ENCODE measurements at places on chromosomes 2 and 18.
A peak's percentile ranks its signal among the peaks of the same experiment; 100 is the strongest.

GRCh38 chr18:46283268-46283667 lies 179.1 kb downstream of the HAUS1 start:
- no peak for DNase-seq

- DNase-seq: no peak
Measured at GRCh38 chr2:8224347-8225190, 457.3 kb upstream of the ID2 start.

DNA sequence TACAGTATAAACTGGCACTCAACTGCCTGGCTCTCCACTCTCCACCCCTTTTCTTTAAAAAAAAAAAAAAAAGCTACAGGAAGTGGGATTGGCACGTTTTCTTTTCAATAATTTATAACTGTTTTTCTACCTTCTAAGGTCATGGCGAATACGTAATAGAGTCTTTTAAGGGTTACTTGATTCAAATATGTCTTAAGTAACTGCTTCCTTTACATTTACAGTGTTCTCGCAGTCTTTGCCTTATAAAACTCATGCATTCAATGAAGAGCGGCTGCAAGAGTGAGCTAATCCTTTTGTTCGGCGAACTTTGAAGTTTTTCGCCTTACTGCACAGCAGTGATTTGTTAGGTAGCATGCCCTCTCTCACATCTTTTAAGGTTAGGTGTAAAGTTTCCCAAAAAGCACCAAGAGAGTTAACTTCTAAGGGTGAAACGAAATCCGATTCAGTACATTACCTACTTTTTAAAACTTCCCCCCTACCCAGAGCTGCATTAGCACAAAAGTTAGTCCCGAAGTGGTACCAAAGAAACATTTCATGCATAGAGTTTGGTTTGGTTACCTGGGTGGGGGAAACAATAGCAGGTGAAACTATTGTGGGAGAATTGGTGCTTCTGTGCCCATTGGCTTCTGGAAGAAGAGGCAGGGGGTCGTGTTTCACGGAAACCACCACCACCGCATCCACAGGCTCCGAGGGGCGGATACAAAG lies 2.0 kb downstream of the KCTD1 start:
- no peak for DNase-seq

- no peak for DNase-seq
Measured at GRCh38 chr2:229489016-229489415, 217.9 kb upstream of the PID1 start.

DNA sequence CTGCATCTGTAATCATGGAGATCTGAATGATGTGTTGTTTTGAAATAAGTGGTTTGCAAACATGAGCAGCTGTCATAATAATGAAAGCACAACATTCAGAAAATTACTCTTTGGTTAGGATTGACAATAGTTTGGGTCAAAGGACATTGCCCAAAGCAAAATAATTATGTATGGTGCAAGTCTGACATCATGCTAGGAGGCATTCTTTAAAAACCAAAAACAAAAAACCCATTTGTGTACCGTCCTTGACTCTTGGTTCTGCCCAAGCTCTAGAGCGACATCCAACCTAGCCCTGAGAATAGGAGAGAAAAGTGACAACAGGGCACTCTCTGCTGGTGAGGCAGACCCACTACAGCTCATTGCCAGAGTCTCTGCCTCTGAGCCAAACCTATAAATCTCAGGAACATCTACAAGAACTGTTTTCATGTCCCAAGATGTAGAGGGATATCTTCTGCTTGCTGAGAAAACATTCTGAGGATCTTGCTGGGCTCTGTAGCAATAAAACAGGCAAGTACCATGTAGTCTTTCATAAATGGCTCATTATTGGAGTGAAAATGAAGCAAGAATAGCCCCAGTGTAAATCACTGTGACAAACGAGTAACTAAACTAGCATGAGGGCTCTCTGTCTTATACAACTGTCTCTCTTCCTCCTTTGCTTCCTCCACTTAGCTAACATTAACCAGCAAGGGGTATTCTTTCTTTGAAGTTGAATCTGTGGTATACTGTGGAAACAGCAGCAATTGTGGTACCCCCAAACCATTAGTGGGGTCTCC lies 266.8 kb upstream of the CXCR4 start:
- no peak for DNase-seq

GRCh38 chr2:12479065-12479601 lies 237.6 kb upstream of the TRIB2 start:
- no peak for DNase-seq

GRCh38 chr2:127641846-127642507 lies 4.0 kb upstream of the GPR17 start:
- DNase-seq: peak; percentile 61

DNA sequence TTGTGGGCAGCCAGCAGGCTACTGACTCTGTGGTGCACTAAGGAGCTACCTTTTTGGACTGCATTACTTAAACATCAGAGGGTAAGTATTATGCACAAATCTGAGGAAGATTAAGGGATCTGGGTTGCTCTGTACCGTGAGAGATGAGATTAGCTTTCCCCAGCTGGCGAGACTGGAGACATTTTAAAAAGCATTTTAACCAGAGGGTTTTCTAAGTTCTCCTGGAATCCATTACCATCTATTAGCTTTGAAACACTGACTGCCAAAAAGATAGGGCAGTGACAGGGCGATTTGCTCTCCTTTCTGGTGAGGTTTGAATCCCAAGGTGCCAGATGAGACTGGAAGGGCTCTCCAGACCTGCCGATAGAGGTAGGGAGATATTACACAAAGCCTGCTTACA lies 63.2 kb downstream of the LYPD6 start:
- DNase-seq: no peak

DNA sequence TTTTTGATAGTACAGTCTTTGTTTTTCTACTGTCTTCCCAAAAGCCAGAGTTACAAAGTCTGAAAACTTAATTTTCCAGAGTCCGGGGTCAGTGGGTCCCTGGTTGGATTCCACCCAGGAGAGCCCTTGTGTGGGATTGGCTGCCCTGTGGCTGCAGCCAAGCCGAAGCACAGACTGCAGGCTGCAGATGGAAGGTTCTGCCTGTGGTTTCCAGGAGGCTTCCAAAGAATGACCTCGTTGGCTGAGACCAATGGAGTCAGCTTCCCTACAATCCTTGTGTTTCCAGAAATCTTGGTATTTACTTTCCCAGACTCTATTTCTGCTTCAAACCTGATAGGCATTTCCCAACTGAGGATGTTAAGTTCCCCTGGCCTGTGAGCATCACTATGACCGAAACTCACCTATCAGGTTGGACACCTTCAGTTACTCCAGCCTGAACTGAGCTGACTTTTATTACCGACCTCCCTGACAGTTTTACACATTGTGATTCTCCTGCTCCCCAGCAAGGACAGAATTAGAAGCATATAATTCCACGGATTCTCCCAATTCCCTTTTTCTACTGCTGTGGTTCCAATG lies 117.5 kb upstream of the CCDC68 start:
- DNase-seq: no peak

GRCh38 chr18:59697236-59697932 lies at the start of gene CCBE1:
TSS of gene CCBE1 (minus strand) at chr18:59697423.
- no peak for DNase-seq

GRCh38 chr2:111209045-111209514 lies 88.4 kb downstream of the BCL2L11 start:
- no peak for DNase-seq

- DNase-seq: no peak
Measured at GRCh38 chr2:193774166-193774565, 1579.4 kb upstream of the TMEFF2 start.

DNA sequence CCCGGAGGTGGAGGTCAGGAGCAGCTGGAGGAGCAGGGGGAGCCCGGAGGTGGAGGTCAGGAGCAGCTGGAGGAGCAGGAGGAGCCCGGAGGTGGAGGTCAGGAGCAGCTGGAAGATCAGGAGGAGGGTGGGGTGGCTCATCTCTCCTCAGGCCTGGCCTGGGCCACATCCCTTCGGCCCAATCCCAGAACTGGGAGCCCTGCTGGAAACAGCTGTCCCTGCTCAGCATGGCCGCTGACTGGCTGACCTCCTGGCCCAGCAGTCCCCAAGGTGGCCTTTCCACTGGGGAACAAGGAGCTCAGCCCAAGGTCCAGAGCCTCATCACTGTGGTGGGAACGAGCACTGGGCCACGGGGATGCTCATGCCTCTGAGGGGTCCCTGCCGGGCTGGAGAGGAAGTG lies 66.6 kb upstream of the LAPTM4A start:
- DNase-seq: no peak

DNA sequence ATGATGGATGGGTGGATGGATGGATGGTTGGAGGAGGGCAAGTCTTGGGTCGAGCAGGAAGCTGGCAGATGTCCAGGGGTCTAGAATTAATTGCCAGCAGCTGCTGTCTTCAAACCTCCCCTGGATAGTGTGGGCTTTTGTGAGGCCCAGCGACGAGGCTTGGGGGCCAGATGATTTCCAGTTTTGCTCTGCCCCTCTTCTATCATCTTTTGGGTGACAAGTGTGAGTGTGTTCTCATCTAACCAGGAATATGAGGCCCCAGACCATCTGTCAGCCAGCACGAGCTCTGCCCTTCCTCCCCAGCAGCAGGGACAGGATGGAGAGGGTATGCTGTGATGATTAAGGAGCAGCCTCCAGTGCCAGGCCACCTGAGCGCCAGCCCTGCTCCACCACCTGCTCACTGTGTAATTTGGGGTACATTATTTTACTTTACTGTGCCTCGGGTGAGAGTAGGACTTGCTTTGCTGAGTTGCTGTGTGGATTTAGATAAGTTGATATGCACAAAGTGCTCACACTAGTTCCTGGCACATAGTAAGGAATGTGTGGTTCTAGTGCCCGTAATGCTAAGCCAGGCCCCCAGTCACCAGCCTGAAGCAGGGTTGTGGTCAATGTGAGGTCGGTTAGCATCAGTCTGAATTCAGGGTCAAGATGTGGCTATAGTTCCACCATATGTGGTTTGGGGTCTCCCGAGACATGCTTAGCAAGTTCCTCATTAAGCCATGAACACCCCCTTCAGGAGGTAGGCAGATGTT lies 251.1 kb downstream of the CYP26B1 start:
- DNase-seq: no peak

DNA sequence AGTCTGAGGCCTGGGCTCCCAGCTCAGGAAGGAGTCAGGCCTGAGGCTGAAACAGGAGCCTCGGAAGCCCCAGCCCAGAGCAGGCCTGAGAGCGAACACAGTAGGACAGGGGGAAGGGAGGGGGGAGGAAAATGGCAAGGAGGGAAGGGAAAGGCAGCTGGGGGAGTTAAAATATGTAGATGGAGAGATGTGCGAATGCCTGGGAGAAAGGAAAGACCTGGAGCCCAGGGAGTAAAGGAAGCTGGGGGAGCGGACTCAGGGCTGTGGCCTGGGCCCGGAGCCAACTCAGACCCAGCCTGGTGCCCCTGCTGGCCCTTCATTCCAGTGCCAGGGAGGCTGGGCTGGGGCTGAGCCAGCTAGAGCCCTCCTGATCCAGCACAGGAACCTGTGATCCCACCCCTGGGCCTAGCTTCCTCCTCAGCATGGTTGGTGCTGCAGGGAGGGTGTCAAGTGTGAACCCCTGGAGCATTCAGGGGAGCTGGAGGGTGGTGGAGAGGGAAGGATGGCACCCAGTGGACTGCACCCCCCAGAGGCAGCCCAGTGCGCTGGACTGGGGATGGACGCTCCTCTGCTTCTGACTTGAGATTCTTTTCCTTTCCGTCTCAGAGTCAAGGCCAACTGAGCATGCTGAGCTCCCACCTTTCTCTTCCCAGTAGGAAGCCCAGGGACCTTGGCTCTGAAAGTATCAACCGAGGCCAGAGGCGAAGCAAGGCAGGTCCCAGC lies 46.3 kb downstream of the EMX1 start:
- no peak for DNase-seq

GRCh38 chr2:17614174-17614930 lies 73.9 kb downstream of the VSNL1 start:
- DNase-seq: no peak

DNA sequence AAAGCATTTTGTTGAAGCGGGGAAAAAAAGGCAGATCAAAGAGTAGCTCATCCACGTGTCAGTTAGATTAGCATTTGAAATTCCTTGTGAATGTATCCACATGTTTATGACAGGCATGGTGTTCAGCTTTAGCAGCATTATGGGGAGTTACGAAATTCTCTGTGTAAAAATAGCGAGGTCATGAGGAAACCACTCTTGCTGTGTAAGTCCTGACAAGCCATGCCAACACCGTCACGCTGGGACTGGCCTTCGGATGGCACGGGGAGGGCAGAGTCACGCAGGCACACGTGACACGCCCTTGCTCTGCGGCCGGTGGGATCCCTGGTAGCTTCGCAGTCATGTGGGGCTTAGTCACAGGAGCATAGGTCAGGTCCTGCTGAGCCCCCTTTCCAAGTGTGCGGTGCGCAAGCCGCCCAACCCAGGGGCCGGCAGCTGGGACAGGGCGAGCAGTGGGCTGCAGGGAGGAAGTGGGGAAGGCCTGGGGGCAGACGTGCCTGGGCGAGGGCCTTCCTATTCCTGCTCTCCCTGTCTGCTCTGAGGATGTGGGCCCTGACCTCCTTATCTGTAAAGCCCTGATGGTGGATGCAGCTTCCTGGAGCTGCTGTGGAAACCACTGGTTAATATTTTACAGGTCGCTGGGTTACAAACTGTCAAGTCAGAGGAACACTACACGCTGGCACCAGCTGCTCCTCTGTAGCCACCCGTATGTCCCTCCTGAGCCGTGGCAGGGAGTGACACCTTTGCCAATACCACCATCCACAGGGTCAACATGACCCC lies 18.0 kb downstream of the MBP start:
- peak; percentile 9 for DNase-seq

- no peak for DNase-seq
Measured at GRCh38 chr2:49403637-49404036, 249.3 kb upstream of the FSHR start.

DNA sequence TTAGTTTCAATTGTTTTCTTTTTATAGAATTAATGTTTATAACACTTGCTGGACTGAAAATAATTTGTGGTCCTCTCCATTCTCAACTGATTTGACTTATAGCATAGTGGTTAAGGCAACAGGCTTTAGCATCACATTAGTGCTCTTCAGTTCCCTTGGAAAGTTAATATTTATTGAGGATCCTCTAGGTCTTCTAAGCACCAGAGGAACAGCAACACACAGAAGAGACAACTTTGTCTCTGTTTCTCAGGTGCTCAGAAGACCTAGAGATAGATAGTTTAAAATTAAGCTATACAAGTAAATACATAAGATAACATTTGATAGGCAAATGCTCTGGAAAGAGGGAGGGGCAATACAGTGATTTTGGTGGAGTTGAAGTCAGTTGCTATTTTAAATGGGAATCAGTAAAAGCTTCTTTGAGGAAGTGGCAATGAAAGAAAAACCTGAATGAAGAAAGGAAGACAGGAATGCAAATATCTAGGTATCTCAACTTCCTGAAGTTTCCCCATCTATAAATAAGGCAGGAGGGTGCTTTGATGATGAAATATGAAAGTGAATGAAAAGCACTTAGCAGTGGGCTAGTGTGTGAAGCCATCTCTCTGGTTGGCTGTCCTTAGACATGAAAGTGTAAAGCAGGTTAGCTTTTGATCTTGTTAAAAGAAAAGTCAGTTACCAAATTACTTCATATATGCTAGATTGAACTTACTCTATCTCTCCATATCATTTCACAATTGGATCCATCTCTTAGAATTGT lies 7.9 kb downstream of the NEUROD1 start:
- no peak for DNase-seq

- no peak for DNase-seq
Measured at GRCh38 chr2:105885456-105885855, 140.7 kb downstream of the NCK2 start.

DNA sequence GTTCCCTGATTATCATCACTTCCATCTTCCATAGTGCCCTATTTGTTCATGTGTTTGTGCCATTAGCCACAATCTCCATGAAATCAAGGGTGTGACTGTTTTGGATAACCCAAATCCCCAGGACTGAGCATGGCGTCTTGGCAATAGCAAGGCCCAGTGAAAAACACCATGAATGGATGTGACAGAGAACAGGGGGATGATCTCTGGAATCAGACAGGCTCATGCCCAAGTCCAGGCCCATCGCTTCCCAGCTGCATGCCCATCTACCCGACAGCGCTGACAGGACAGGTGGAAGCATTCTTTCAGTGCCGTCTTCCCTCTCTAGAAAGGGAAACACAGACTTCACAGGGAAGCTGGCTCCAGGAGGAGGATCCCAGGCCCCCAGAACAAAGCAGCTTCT lies 50.0 kb downstream of the HDLBP start:
- no peak for DNase-seq
